ENCODE measurements at places on chromosomes 7 and 10.

DNA sequence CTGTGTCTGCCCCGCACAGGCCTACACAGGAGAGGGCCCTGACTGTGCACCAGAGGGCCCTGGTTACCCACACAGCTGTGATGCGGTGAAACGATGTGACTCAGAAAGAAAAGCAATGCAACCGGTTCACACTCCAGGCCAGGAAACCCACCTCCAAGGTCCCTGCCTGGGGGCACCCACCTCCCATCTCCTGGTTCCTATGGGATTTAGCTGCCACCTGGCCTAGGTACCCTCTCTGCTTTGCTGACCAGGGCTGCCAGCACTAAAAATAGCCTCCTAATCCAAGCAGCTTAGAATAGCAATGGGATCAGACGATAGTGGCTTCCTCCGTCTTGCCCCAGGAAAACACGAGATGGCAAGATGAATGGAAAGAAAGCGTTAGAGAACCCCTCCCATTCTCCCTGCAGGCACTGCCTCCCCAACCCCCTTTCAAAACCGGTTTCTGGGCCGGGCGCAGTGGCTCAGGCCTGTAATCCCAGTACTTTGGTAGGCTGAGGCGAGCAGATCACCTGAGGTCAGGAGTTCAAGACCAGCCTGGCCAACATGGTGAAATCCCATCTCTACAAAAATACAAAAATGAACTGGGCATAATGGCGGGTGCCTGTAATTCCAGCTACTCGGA is 12.4 kb downstream of the RBP3 start:
- no peak overlapping the region for H3K27ac ChIP-seq
- no peak for DNase-seq
- H3K4me1 ChIP-seq, result peaks cover 2% of the 10 kb centered on the region
- no peaks in the 10 kb centered on the region for H3K27me3 ChIP-seq
- no peaks in the 10 kb centered on the region for H3K36me3 ChIP-seq
- H3K4me3 ChIP-seq, result no peak overlapping the region

DNA sequence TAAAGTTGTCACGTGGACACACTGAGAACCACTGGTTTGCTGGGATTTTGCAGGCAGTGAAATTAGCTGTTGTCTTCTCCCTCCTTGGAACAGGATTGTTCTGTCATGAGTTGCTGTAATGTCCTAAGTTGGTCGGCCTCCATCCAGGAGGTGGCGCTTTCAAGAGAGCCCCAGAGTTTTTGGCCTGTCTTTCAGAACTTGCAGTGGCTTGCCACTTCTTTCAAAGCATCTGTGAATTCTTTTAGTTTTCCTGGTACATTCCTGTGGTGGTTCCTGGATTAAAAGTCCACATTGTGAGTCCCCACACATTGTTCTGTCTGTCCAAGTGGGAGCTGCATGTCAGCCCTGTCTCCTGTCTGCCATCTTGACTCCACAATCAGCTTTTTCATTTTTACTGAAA is 133.8 kb downstream of the PON1 start:
- H3K36me3 ChIP-seq, result no peaks in the 10 kb centered on the region
- no peak overlapping the region for H3K27ac ChIP-seq
- no peaks in the 10 kb centered on the region for H3K27me3 ChIP-seq
- no peaks in the 10 kb centered on the region for H3K4me1 ChIP-seq
- DNase-seq, result no peak

- DNase-seq, result no peak
- H3K4me1 ChIP-seq, result peaks cover 2% of the 10 kb centered on the region
- no peak overlapping the region for H3K27ac ChIP-seq
- no peak overlapping the region for H3K4me3 ChIP-seq
Measured at GRCh38 chr7:21915140-21915539, 30.6 kb downstream of the CDCA7L start.

DNA sequence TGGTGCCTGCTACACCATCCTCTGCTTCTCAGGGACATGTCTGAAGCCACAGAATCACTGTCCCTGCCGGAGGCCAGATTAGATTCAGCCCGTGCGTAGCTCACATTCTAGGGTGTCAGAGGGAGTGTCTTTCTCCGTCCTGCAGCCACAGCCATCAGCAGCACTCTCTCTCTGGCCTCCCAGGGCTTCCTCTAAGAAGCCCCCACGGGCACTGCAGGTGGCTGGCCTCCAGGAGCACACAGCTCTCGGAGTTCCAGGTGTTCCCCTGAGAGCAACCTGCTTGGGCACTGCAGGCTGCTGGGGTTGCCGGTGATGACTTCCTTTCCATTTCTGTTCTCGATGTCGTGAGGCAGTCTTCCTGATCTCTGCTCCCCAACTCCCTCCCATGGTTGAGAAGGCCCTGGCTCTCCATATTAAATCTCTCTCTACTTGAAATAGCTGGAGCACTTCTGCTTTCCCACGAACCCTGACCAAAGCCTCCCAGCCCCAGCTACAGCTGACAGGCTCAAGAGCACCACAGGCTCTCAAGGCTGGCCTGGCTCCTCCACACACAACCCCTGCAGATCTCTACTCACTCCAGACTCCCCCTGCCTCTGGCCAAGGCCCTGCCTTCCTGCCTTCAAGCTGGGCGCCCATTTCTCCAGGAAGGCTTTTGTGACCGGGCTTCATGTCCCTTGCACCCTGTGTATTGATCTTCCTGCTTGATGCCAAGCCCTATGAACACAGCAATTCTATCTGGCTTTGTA is 49.0 kb upstream of the TMEM72 start:
- DNase-seq, result no peak
- no peaks in the 10 kb centered on the region for H3K36me3 ChIP-seq
- H3K4me3 ChIP-seq, result no peak overlapping the region

GRCh38 chr10:72328045-72328828 is 26.5 kb downstream of the DNAJB12 start:
- H3K4me1 ChIP-seq, result peaks cover 57% of the 10 kb centered on the region
- peak overlapping the region; percentile 88 for H3K4me3 ChIP-seq
- no peak for DNase-seq
- H3K36me3 ChIP-seq, result peaks cover 16% of the 10 kb centered on the region
- no peaks in the 10 kb centered on the region for H3K27me3 ChIP-seq

- H3K4me1 ChIP-seq, result no peaks in the 10 kb centered on the region
- no peak overlapping the region for H3K4me3 ChIP-seq
- H3K27ac ChIP-seq, result no peak overlapping the region
- H3K36me3 ChIP-seq, result no peaks in the 10 kb centered on the region
- H3K27me3 ChIP-seq, result no peaks in the 10 kb centered on the region
- DNase-seq, result no peak
Measured at GRCh38 chr7:127158659-127159058, 94.1 kb downstream of the GRM8 start.

- no peaks in the 10 kb centered on the region for H3K36me3 ChIP-seq
- H3K27ac ChIP-seq, result no peak overlapping the region
- no peaks in the 10 kb centered on the region for H3K4me1 ChIP-seq
- H3K27me3 ChIP-seq, result no peaks in the 10 kb centered on the region
- no peak overlapping the region for H3K4me3 ChIP-seq
Measured at GRCh38 chr10:76291175-76291574, 859.8 kb downstream of the LRMDA start.

GRCh38 chr10:22736134-22736533 is 21.8 kb upstream of the PIP4K2A start:
- no peak overlapping the region for H3K4me3 ChIP-seq
- H3K36me3 ChIP-seq, result no peaks in the 10 kb centered on the region
- H3K27ac ChIP-seq, result no peak overlapping the region

GRCh38 chr10:91219371-91220193 is 881 bp upstream of the PCGF5 start:
- no peak overlapping the region for H3K27ac ChIP-seq
- peaks cover 36% of the 10 kb centered on the region for H3K4me1 ChIP-seq
- H3K4me3 ChIP-seq, result peak overlapping the region; percentile 77
- H3K27me3 ChIP-seq, result no peaks in the 10 kb centered on the region

DNA sequence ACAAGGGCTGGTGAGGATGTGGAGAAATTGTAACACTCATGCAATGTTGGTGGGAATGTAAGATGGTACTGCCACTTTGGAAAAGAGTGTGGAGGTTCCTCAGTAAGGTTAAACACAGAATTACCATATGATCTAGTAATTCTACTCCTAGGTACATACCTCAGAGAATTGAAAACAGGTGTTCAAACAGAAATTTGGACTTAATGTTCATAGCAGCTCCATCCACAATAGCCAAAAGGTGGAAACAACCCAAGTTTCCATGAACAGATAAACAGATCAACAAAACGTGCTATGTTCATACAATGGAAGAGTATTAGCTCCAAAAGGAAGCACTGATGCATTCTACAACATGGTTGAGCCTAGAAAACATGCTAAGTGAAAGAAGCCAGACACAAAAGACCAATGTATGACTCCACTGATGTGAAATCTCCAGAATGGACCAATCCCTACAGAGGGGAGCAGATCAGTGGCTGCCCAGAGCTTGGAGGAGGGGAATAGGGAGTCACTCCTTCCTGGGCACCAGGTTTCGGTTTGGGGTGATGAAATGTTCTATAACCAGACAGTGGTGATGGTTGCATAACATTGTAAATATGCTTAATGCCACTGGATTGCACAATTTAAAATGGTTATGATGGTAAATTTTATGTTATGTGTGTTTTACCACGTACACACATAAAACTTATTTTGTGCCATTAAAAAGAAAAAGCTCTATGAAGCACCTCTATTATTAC is 5.7 kb upstream of the WDR86 start:
- H3K27me3 ChIP-seq, result peaks cover 44% of the 10 kb centered on the region
- no peak overlapping the region for H3K27ac ChIP-seq
- peaks cover 14% of the 10 kb centered on the region for H3K4me1 ChIP-seq
- no peak overlapping the region for H3K4me3 ChIP-seq
- H3K36me3 ChIP-seq, result no peaks in the 10 kb centered on the region
- DNase-seq, result no peak

DNA sequence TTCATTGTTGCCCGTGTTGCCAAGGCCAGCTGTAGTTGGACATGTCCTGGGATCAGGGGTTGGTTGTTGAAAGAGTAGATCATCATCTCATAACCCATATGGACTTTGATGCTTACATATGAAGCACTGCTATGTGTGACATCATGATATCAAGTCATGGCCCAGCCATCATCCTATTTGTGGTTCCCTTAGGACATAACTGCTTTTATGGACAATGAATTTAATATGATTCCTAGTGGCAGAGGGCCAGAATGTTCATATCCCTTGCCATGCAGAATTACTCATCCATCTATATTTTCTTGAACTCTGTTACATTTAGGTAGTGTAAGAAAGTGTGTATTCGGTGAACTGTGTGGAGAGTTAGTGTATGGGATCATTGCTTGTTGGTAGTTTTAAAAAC is 343.9 kb upstream of the LRGUK start:
- no peak overlapping the region for H3K4me3 ChIP-seq
- H3K27ac ChIP-seq, result no peak overlapping the region
- no peaks in the 10 kb centered on the region for H3K27me3 ChIP-seq
- DNase-seq, result no peak
- no peaks in the 10 kb centered on the region for H3K36me3 ChIP-seq

DNA sequence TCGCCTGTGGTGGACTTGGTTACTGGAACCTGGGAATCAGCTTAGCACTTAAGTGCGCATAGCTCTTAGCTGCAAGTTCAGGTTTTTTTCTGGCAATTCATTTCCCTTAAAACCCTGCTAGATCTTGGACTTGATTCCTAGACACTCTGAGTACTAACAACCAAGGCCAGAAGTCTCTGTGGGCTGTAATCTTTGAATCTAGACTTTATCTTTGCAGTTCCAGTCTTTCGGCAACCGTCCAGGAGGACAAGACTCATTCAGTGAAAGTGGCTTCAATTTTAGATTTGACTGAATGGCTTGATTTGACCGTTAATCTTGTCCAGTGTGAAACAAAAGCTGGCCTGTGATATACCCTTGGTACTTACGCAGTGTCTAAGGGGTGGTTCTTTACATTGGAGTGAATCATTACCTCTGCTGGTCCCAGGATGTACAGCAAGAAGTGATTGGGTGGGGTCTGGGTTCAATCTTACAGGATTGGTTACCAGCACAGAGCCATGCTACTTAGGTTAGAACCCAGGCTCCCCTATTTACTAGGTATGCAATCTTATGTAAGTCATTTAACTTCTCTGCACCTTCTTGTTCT is 16.4 kb downstream of the PTTG1IP2 start:
- H3K27me3 ChIP-seq, result peaks cover 1% of the 10 kb centered on the region
- H3K36me3 ChIP-seq, result no peaks in the 10 kb centered on the region
- DNase-seq, result no peak
- no peak overlapping the region for H3K27ac ChIP-seq
- H3K4me1 ChIP-seq, result no peaks in the 10 kb centered on the region

DNA sequence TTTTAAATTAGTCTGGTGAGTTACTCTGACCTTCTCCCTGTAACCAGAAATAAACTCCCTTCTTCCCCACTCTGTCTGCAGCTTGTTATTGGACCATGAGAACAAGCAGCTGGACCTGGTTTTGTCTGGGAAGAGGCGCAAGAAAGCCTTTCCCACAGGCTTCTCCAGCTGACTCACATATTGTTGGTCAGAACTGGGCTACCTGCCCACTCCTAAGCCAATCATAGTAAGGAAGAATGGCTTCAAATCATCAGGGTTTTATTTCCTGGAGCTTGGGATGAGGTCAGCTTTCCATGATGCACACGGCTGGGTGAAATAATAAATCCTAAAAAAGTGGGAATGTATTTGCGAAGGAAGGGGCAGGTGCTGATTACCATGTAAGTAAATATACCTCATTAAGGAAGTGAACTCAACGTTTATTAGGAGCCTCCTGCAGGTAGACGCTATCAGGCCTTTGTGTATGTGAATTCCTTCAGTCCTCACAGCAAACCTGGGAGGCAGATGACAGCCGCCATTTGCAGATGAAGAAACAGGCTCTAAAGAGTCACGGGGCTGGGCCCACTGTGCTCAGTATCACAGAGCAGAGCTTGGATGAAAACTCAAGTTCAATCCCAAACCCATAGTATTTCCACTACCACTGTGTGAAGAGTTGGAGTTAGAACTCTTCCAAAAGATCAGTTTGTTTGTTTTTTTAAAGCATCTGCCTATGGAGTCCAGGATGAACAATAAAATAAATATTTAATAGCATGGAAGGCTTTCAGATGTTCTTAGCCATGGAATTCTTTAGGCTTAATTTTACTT is 32.8 kb downstream of the IL15RA start:
- H3K4me1 ChIP-seq, result peaks cover 7% of the 10 kb centered on the region
- H3K27me3 ChIP-seq, result no peaks in the 10 kb centered on the region
- no peak for DNase-seq

DNA sequence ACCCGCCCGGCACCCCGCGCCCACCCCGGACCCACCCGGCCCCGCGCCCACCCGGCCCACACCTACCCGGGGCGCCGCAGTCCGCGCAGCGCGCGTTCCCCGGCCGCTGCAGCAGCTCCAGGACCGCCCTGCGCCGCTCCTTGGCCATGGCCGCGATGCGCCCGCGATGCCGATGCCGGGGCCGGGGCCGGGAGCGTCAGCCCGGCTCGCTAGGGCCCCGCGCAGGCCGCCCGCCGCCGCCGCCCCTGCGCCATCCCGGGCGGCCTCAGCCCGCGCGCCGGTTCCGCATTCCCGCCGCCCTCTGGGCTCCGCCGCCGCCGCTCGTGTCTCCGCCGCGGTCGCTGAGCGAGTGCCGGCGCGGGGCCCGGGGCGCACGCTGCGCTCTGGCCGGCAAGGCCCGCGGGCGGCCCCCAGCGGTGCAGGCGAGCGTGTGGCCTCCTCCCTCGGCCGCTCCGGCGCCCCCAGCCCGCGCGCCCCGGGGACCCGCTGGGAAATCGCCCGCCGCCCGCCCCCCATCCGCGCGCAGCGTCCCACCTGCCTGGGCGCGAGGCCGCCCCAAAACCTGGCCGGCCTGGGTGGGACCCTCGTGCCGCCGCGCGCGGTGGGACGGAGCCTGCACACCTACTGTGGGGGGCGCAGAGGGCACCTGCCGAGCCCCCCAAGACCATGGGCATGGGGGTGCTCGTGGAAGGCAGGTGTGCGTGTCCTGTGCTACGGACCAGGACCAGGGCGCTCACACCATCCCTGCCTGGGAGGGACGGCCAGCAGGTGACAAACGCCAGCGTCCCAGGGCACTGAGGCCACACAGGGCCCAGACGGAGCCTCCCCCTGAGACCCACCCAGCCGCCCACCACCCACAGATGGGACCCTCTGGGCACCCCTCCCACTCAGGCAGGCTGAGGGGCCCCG is at the start of gene ADAP1:
Gene ADAP1, minus strand, starts transcription at position 351 of the 909 bp plus-strand sequence. Its CDS starts 203 bp downstream, at position 148.
- DNase-seq, result peak; percentile 48
- H3K4me1 ChIP-seq, result peaks cover 2% of the 10 kb centered on the region
- H3K4me3 ChIP-seq, result peak within 1 kb of the TSS; percentile 71
- peaks cover 8% of the 10 kb centered on the region for H3K27me3 ChIP-seq
- H3K27ac ChIP-seq, result peak within 1 kb of the TSS; percentile 28

Data from activated T-helper 2 cell treated with anti-CD3 and anti-CD28 coated beads, Interferon-gamma antibody, Interleukin-2, Interleukin-4, amounts not matched to agents 10 μg/mL and 5 μg/mL and 100 μg/mL, durations not matched to agents 14 hours and 24 hours and 36 hours (primary cell).